ENCODE measurements at places on chromosomes 7 and 10.
A peak's percentile ranks its signal among the peaks of the same experiment; 100 is the strongest.

DNA sequence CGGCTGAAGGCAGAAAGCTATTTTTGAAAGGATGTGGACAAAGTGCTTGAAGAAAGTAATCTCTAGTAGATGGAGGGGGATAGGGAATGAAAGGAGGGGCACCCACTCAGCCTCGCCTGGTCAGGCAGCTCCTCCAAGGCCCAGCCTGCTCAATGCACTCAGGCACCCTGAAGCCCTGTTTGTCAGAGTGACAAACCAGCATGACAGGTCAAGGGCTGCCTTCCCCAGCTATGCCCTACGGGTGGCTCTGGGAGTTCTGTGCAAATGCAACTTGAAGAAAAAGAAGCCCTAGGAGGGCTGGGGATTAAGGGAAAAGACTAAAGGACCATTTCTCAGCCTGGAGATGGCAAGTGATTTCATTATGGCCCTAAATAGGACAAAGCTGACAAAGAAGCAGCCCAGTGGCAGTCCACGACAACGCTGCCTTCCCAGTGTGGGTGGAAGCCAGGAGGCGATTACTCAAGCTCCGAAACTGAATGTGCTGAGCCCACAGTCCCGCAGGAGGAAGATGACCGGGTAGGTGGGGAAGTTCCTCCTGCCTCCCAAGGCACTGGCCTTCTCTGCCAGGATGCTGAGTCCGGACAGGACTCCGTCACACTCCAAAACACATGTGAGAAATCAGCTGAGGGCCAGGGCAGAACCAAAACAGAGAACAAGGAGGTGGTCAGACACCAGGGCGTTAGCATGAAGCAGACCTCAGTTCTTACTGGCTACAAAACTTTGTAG lies 16.3 kb downstream of the LIPA start:
- no peak overlapping the region for H3K27ac ChIP-seq
- peaks cover 84% of the 10 kb centered on the region for H3K27me3 ChIP-seq
- DNase-seq: peak; percentile 47
- peaks cover 14% of the 10 kb centered on the region for H3K4me1 ChIP-seq

GRCh38 chr10:106508950-106509349 lies 655.6 kb downstream of the SORCS1 start:
- peaks cover 10% of the 10 kb centered on the region for H3K4me1 ChIP-seq
- H3K4me3 ChIP-seq: no peak overlapping the region
- H3K36me3 ChIP-seq: no peaks in the 10 kb centered on the region
- H3K27ac ChIP-seq: no peak overlapping the region

- H3K36me3 ChIP-seq: no peaks in the 10 kb centered on the region
- peaks cover 6% of the 10 kb centered on the region for H3K4me1 ChIP-seq
- no peak overlapping the region for H3K27ac ChIP-seq
- H3K4me3 ChIP-seq: no peak overlapping the region
- DNase-seq: no peak
- H3K27me3 ChIP-seq: no peaks in the 10 kb centered on the region
These were observed 40.4 kb downstream of the PROSER2 start for GRCh38 chr10:11863353-11864109.

DNA sequence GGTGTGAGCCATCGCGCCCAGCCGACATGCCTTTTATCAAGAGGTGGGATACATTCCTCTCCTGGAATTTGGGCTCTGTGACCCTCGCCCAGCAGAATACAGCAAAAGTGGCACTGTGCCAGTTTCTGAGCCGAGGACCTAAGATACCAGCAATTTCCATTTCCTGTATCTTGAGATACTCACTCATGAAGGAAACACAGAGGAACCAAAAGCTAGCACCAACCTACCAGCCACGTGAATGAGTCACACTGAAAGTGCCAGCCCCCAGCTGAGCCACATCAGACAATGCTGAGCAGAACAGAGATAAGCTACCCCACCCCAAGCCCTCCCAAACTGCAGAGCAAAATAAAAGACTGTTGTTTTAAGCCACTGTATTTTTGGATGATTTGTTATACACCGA lies 56.3 kb downstream of the CACUL1 start:
- H3K27me3 ChIP-seq: no peaks in the 10 kb centered on the region
- no peak overlapping the region for H3K27ac ChIP-seq
- no peak overlapping the region for H3K4me3 ChIP-seq
- H3K4me1 ChIP-seq: peaks cover 27% of the 10 kb centered on the region
- DNase-seq: no peak
- no peaks in the 10 kb centered on the region for H3K36me3 ChIP-seq

GRCh38 chr7:16891338-16891737 lies 9.6 kb upstream of the AGR3 start:
- H3K36me3 ChIP-seq: no peaks in the 10 kb centered on the region
- no peak overlapping the region for H3K4me3 ChIP-seq
- peak; percentile 44 for DNase-seq

GRCh38 chr7:13179011-13179582 lies 491.7 kb downstream of the ARL4A start:
- H3K4me3 ChIP-seq: no peak overlapping the region
- H3K27ac ChIP-seq: no peak overlapping the region
- no peaks in the 10 kb centered on the region for H3K36me3 ChIP-seq
- peak; percentile 4 for DNase-seq
- no peaks in the 10 kb centered on the region for H3K27me3 ChIP-seq
- H3K4me1 ChIP-seq: peaks cover 8% of the 10 kb centered on the region

DNA sequence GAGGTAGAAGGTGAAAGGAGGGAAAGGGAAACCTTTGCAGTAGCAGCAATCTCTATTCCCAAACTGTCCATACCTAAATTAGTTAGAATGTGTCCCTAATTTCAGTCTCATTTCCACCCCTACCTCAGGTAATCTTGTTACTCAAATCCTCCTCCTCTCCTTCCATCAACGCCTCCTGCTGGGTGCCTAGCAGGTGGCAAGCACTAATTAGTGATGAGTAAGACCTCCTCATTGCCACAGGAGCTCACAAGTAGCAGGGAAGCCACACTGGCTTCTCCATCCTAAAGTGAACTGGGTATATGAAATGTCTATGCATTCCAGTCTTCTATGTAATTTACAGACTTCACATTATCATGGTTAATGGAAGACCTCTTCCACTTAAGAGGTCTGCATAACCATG lies 25.7 kb upstream of the FAM133B start:
- H3K4me1 ChIP-seq: peaks cover 10% of the 10 kb centered on the region
- DNase-seq: no peak
- no peak overlapping the region for H3K27ac ChIP-seq
- H3K36me3 ChIP-seq: no peaks in the 10 kb centered on the region
- no peak overlapping the region for H3K4me3 ChIP-seq

DNA sequence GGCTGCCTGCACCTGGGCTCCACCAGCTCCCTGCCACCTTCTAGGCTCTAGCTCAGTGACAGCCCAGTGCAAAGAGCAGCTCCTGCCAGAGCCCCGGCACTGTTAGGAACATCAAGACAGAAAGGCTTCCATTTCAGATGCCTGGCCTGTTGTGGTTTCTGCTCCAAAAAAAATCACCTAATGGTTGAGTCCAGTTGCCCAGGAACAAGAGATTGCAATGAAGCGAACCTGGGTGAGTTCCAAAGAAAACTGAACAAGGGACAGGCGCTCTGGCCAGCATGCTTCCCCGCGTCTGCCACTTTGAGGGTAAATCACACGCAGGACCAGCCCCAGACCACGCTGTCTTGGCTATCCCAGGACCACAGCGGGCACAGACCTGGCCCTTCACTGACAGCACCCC lies 47.0 kb upstream of the RASGEF1A start:
- H3K4me3 ChIP-seq: no peak overlapping the region
- H3K27ac ChIP-seq: no peak overlapping the region
- H3K4me1 ChIP-seq: peaks cover 12% of the 10 kb centered on the region
- H3K27me3 ChIP-seq: no peaks in the 10 kb centered on the region
- no peaks in the 10 kb centered on the region for H3K36me3 ChIP-seq

GRCh38 chr7:40921589-40922315 lies 781.1 kb downstream of the INHBA start:
- H3K27me3 ChIP-seq: no peaks in the 10 kb centered on the region
- no peaks in the 10 kb centered on the region for H3K4me1 ChIP-seq
- H3K36me3 ChIP-seq: no peaks in the 10 kb centered on the region
- no peak overlapping the region for H3K4me3 ChIP-seq
- no peak overlapping the region for H3K27ac ChIP-seq

GRCh38 chr10:85235258-85235657 lies 906.9 kb downstream of the CCSER2 start:
- no peaks in the 10 kb centered on the region for H3K27me3 ChIP-seq
- no peaks in the 10 kb centered on the region for H3K36me3 ChIP-seq
- no peak overlapping the region for H3K4me3 ChIP-seq

GRCh38 chr7:88072715-88073055 lies 138.6 kb downstream of the ADAM22 start:
- H3K27me3 ChIP-seq: no peaks in the 10 kb centered on the region
- DNase-seq: no peak
- H3K4me1 ChIP-seq: no peaks in the 10 kb centered on the region
- H3K4me3 ChIP-seq: no peak overlapping the region

- H3K4me3 ChIP-seq: no peak overlapping the region
- no peak for DNase-seq
- no peaks in the 10 kb centered on the region for H3K27me3 ChIP-seq
- H3K27ac ChIP-seq: no peak overlapping the region
These were observed 58.4 kb downstream of the MAPK8 start for GRCh38 chr10:48364659-48365405.

- peak overlapping the region; percentile 1 for H3K4me3 ChIP-seq
- H3K36me3 ChIP-seq: no peaks in the 10 kb centered on the region
- peak overlapping the region; percentile 97 for H3K27ac ChIP-seq
- DNase-seq: peak; percentile 84
- peaks cover 64% of the 10 kb centered on the region for H3K4me1 ChIP-seq
These were observed 448.5 kb downstream of the XPNPEP1 start for GRCh38 chr10:109474812-109475211.

- H3K27ac ChIP-seq: no peak overlapping the region
- no peaks in the 10 kb centered on the region for H3K27me3 ChIP-seq
- H3K4me1 ChIP-seq: no peaks in the 10 kb centered on the region
- DNase-seq: no peak
- H3K36me3 ChIP-seq: no peaks in the 10 kb centered on the region
- no peak overlapping the region for H3K4me3 ChIP-seq
These were observed 177.6 kb upstream of the FZD8 start for GRCh38 chr10:35819736-35820135.

DNA sequence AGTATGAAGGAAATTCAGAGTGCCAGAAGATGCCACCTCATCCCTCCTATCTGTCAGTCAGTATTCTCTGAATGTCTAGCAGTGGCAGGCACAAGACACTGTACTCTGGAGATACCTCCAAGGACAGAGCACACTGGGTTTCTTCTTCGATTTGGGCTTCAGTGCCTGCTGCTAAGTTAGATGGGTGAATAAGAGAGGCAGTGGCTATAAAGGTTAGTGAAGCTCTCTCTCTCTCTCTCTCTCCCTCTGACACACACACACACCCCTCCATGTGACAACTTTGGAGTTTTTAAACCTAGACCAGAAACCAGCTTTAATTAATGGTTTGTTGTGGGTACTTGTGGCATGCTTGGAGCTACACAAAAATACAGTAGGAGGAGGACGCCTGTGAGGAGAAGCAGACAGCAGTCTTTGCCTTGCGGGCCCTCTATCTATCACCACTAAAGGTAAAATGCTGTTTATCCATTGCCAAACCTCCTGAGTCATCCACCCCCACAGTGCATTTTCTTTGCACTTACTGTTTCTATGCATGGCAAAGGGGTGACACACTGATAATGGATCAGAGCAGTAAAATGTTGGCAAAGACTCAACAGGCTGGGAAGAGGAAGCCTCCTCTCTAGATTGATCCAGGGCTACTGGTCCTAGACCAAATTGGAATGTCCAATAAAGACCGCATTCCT lies 102.5 kb downstream of the TRIL start:
- peaks cover 24% of the 10 kb centered on the region for H3K27me3 ChIP-seq
- no peaks in the 10 kb centered on the region for H3K36me3 ChIP-seq
- H3K4me3 ChIP-seq: no peak overlapping the region
- peaks cover 9% of the 10 kb centered on the region for H3K4me1 ChIP-seq
- no peak overlapping the region for H3K27ac ChIP-seq
- no peak for DNase-seq

- H3K4me3 ChIP-seq: no peak overlapping the region
- H3K36me3 ChIP-seq: no peaks in the 10 kb centered on the region
- no peak overlapping the region for H3K27ac ChIP-seq
- H3K4me1 ChIP-seq: peaks cover 4% of the 10 kb centered on the region
- H3K27me3 ChIP-seq: no peaks in the 10 kb centered on the region
- DNase-seq: no peak
These were observed 194.1 kb downstream of the FANK1 start for GRCh38 chr10:126090443-126090842.

DNA sequence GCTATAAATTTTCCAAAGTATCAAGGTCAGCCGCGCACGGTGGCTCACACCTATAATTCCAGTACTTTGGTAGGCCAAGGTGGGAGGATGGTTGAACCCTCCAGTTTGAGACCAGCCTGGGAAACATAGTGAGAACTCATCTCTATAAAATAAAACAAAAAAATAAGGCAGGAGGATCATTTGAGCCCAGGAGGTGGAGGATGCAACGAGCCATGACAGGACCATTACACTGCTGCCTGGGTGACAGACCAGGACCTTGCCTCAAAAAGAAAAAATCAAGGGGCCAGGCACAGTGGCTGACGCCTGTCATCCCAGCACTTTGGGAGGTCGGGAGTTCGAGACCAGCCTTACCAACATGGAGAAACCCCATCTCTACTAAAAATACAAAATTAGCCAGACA lies 60.3 kb downstream of the ABI1 start:
- DNase-seq: no peak
- H3K4me1 ChIP-seq: peaks cover 34% of the 10 kb centered on the region
- no peaks in the 10 kb centered on the region for H3K27me3 ChIP-seq
- no peak overlapping the region for H3K27ac ChIP-seq
- H3K4me3 ChIP-seq: no peak overlapping the region

- no peak overlapping the region for H3K4me3 ChIP-seq
- H3K4me1 ChIP-seq: no peaks in the 10 kb centered on the region
- H3K27ac ChIP-seq: no peak overlapping the region
- peaks cover 3% of the 10 kb centered on the region for H3K36me3 ChIP-seq
- no peak for DNase-seq
These were observed 60.5 kb downstream of the NHLRC2 start for GRCh38 chr10:113914956-113915355.

DNA sequence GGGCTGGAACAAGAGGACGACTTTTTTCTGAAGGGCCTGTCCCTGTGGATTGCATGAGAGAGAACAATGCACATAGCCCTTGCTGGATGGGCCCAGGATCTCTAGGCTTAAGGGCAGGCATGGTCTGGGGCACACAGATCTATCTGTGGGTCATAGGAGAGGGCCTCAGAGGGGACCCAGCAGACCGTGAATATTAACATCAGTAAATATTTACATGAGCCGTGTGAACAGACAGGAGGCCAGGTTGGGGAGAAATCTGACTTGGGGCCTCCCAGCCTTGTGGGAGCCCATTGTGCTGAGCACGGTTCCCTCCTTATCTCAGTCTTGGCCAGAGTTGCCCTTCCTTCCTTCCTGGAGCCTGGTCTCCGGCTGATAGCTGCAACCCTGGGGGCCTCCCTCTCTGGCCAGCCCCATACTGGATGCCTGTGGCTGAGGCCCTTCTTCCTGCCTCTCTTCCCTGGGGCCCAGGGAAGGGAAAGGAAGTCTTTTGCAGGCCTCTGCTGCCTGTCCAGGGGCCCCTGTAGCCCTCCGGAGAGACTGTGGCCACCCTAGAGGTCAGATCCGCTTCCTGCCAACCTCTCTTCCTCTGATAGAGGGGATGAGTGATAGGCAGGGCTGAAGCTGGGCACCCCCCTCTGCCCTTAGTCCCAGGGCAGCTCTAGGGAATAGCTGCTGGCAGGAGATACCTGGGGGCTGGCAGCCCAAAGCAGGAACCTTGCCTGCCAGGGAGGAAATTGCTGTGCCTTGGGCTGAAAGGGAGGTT lies 44.5 kb upstream of the TRIM8 start:
- peaks cover 5% of the 10 kb centered on the region for H3K36me3 ChIP-seq
- peaks cover 3% of the 10 kb centered on the region for H3K4me1 ChIP-seq
- H3K4me3 ChIP-seq: no peak overlapping the region
- H3K27me3 ChIP-seq: no peaks in the 10 kb centered on the region

- peak; percentile 42 for DNase-seq
- no peaks in the 10 kb centered on the region for H3K4me1 ChIP-seq
- no peaks in the 10 kb centered on the region for H3K27me3 ChIP-seq
- no peaks in the 10 kb centered on the region for H3K36me3 ChIP-seq
- H3K4me3 ChIP-seq: no peak overlapping the region
- no peak overlapping the region for H3K27ac ChIP-seq
These were observed 69.8 kb downstream of the LSMEM1 start for GRCh38 chr7:112550468-112551060.

Measured in neural progenitor cell (in vitro differentiated cells).